NCI-H2171 treated with DMSO at 0.1 percent for 48 hours (cell line): ENCODE measurements at places on chromosomes 4 and X.

DNA sequence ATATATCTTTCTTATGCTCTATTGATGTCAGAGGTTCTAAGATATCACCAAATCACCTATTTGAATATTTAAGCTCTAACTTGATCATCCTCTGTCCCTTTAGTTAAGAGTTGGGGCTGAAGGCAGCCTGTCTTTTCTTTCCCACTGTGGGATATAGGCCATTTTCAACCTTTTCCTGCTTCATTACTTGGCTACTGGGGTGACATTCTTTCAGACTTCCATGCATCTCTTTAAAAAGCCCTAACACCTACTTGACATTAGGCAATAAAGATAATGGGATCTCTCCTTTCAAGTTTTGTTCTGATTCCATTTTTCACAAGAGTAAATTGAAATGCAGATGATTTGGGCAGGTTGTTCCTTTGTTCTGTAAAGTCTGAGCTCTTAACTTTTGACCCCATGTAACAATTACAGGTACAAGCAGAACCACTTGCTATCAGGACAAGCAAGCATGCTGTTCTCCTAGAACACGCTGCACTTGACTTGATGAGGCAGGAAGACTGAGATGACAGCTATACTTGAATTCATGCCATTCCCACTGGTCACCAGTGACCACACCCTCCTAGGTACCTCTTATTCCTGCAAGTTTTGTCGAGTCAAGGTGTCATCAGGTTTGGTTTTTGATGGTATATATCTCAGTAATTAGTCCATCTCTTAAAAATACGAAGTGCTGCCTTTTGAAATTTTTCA, 18.2 kb downstream of the HOPX start:
- no peak for DNase-seq

GRCh38 chr4:105343146-105343931, 130.5 kb downstream of the PPA2 start:
- DNase-seq = peak; percentile 53

DNA sequence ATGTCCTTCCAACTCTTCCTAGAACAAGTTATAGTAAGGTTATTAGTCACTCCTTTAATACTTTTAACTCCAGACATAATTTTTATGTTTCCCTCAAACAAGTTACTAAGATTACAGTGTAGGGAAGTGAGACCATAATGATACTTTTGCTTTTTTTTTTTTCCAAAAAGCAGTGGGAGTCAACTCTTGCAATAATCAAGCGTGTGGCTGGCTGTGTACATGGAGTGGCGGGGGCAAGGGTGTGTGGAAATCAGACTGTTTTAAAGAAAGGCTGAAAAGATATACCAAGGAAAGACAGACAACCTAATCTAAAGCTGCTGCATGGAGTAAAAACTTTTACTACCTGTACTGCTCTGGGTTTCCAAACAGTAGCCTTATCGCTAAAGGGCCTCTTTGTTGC, 4.1 kb downstream of the NOA1 start:
- DNase-seq = no peak

DNA sequence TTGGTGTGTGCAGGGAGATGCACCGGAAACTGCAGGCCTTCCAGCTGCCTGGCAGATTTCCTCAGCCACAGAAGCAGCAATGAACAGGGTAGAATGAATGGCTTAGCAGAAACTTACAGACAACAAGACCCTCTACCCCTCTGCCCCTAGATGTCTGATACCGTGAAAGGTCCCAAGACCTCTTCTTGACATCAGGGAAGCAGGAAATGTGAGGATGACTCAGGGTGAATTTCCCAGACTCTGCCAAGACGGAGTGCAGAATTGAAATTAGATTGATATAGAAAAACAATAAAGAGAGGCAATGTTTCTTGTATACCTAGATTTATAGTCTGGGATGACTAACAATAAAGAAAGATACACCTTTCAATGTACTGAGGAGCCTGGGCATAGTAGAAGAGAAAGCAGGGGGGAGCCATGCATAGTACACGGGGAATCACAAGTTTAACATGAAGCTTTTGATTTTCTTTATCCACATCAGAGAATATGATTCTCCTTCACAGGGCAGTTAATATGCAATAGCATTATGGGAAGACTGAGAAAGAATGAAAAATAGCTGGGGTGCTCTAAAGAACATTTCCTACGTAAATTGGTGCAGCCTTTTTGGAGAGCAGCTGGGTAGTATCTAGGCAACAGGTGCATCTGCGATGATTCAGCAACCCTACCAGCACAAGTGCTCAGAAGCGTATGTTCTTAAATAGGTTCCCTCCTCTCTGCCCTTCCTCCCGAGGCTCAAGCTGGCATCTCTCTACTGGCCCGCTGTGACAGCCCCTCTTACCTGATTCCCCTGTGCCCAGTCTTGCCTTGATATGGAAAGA, 18.3 kb upstream of the CXCR3 start:
- peak; percentile 65 for DNase-seq

DNA sequence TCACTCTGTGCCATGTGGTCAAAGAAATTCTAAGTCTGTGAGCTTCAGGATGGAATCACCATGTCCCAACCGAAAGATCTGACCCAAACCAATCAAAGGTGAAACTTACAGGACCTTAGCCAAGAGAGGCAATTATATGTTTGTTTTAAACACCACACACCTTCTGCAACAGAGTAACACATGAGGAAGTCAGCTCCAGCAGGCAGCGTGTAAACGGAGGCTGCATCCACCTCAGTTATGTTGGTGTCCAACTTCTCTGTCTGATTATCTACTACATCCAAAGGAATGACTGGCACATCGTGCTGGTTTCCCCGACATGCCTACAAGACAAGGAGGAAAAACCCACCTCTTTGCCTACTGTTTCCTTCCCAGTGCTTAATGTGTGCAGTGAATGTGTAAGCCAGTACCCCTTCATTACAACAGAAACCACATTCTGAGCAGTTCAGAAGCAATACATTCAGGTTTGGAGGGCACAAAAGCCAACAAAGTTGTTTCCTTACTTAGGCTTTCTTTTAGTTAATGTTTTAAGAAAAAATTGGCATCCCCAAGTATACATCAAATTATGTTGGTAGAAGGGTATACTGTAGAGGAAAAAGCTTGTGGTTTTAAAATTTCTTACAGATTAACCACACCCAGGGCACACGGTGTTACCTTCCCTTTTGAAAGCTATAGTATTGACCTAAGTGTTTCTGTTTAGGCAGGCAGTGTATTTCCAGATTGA, 12.4 kb downstream of the CASP6 start:
- no peak for DNase-seq

- no peak for DNase-seq
These were observed 127.5 kb downstream of the GALNTL6 start for GRCh38 chr4:171940656-171941055.

DNA sequence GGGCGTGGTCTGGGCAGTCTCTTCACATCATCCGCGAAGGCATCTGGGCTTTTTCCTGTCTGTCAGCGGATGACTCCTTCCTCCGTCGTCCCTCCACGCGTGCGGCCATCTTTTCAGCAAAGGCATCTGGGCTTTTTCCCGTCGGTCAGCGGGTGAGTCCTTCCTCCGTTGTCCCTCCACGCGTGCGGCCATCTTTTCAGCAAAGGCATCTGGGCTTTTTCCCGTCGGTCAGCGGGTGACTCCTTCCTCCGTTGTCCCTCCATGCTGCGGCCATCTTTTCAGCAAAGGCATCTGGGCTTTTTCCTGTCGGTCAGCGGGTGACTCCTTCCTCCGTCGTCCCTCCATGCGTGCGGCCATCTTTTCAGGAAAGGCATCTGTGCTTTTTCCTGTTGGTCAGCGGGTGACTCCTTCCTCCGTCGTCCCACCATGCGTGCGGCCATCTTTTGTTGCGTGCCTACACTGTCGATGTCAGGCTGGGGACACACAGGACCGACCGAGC, 12.3 kb upstream of the TMEM271 start:
- DNase-seq = no peak

DNA sequence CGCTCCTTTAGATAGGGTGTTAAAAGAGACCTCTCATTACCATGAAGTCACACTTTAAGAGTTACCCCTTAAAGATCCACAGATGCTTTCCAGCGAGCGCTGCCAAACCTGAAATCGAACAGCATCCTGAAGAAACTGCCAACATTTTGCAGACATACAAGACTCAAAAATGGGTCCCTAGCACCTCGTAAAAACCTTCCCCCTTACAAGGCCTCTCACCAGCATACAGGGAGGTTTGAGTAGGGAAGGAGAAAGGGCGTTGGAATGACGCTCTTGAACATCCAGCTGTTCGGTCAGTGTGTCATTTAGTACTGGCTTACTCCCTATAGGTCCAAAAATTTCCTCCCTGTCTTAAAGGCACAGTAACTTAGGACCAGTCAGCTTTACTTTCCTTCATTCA, 45.3 kb upstream of the PGRMC1 start:
- no peak for DNase-seq

DNA sequence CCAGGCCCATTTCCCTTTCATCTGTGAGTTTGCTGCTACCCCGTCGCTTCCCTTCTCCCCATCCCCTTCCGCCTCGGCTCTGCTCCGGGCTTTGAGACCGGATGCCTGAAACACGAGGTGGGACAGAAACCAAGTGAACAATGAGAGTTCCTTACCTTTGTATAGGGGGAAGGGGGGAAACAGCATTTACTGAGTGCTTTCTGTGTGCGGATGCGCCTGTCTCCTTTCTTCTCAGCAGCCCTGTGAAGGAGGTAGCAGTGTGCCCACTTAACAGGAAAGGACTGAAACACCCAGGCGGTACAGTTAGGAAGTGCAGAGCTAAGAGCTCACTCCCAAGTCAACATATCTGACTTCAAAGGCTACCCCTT, 43.2 kb upstream of the TMSB15B start:
- peak; percentile 65 for DNase-seq
